Choroid plexus epithelial cell (primary cell): ENCODE measurements at places on chromosomes 3 and 15.
A peak's percentile ranks its signal among the peaks of the same experiment; 100 is the strongest.

- DNase-seq, result no peak
Observed at GRCh38 chr3:74331711-74332110, 282.7 kb downstream of the CNTN3 start.

DNA sequence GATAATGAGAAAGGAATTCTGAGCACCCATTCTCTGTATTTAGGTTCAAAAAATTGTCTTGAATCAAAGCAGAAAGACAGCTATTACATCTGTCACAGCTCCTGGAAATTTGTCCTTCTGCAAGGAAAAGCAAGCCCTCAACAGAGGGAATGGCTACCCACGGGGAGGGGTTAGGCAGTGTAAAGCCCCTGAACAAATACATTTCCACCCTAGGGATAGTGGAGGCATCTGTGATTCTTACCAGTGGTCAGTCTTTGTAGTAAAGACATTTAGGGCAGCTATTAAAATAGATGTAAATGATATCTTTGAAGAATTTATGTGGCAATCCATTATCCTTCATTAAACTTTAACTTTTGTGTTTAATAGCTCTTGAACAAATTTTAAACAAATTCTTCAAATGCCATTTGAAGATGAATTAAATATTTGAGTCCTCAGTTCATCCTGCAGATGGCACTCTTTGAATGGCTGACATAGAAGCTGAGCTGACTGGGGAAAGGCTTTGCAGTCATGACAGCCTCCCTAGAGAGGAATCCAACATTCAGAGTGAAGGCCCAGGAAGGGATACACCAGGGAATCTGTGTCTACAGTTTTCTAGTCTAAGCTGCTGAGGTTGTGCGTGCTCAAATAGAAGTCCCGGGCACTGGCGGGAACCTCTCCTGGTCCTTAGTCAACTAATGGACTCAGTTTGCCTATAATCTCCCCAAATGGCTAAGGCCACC, 359.7 kb upstream of the ROPN1 start:
- peak; percentile 86 for DNase-seq

GRCh38 chr15:101067660-101068522, 148.7 kb downstream of the LRRK1 start:
- DNase-seq, result no peak

DNA sequence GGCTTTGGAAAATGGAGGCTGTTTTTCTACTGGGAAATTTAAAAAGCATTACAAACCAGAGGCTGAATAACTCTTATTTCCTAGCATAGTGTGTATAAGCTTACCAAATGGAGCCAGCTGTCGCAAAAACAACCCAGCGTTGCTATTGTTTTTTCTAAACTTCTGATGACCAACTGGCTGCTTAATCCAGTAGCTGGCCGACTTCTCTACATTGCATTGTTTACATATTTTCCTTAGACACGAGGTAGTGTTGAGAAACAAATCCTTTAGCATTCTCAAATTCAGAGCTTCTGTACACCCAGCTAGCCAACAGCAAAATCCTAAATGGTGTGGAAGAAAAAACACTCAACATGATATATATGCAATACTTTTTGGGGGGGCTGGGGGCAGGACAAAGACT, 161.0 kb upstream of the ADAMTS9 start:
- peak; percentile 85 for DNase-seq

GRCh38 chr15:89502867-89503595, 6.6 kb upstream of the RHCG start:
- DNase-seq, result no peak

GRCh38 chr15:64426845-64427465, 33.4 kb upstream of the ZNF609 start:
- peak; percentile 69 for DNase-seq

DNA sequence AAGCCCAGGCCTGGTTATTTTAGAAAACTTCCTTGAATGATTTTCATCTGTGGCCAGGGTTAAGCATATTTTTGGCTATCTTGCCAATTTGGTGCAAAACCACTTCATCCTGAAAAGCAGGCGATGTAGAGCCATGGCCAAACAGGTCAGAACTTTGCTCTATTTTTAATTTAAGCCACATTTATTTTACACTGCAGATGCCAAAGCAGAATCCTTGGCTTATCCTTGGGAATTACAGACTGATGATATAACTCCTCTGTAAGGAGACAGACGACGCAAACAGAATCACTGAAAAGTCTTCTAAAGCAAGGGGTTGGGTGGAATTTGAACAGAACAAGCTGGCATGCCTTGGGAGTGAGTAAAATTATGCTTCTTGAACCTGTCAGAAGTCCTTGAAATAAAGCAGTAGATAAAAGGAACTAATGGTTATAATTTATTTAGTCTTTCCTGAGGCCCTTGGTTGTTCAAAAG, 121.9 kb downstream of the CHST2 start:
- DNase-seq, result no peak

DNA sequence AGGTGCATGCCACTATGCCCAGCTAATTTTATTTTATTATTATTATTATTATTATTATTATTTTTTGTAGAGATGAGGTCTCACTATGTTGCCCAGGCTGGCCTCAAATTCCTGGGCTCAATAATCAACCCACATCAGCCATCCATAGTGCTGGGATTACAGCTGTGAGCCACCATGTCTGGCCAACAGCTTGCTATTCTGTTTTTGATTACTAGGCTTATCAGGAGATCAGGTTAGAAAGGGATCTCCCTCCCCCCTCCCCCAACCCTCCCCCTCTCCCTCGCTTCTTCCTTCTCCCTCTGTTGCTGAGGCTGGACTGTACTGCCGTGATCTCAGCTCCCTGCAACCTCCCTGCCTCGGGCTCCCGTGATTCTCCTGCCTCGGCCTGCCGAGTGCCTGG, 8.6 kb downstream of the CLN6 start:
- DNase-seq, result no peak

DNA sequence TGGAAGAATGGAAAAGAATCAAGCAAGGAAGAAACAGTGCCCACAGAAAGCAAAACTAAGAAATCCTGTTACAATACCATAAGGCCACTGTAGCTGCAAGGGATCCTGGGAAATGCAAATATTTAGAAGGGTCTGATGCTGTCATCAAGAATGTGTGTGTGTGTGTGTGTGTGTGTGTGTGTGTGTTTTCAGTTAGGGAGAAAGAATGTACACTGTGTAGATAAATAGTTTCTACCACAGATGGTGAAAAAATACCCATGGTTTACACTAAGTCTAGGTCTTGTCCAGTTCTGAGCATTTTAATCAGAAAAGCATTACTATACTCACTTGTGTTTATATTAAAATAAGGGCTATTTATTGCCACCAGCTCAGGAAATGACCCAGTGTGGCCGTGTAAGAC, 355.0 kb downstream of the RBMS3 start:
- no peak for DNase-seq

- DNase-seq, result peak; percentile 8
Observed at GRCh38 chr3:132380920-132381319, 36.4 kb upstream of the DNAJC13 start.

DNA sequence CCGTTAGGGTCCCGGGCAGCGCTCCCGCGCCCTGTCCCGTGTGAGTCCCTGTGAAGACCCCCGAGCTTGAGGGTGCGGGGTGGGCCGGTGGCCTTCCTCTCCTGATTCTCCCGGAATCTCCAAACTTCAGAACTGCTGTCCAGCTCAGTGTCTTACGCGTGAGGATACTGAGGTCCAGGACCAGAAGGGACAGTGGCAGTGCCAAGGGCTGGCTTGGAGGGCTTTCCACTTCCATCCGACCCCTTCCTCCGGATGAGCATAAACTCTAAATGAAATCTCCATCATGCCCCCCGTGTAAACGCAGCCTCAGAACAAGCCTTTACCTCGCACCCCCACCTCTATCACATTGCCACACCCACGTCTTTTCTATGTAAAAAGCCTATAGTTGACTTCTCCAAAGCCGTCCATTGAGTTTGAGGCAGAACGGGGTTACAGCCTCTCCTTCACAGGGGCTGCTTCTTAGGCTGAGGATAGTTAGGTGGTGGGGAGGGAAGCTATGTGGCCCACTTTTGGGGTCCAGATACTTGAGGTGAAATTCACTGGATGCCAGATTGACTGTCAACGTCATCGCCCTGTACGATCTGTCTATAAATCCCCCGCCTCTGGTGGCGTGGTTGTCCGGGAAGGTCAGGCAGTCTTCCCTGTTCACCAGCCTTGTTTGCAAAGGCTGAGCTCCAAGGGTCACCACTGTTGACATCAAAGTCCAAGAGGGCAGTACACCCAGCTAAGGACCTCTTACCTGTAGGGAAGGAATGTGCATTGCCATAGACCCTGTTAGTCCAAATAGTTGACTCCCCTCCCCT, 1.1 kb downstream of the EDEM1 start:
- DNase-seq, result peak; percentile 52

DNA sequence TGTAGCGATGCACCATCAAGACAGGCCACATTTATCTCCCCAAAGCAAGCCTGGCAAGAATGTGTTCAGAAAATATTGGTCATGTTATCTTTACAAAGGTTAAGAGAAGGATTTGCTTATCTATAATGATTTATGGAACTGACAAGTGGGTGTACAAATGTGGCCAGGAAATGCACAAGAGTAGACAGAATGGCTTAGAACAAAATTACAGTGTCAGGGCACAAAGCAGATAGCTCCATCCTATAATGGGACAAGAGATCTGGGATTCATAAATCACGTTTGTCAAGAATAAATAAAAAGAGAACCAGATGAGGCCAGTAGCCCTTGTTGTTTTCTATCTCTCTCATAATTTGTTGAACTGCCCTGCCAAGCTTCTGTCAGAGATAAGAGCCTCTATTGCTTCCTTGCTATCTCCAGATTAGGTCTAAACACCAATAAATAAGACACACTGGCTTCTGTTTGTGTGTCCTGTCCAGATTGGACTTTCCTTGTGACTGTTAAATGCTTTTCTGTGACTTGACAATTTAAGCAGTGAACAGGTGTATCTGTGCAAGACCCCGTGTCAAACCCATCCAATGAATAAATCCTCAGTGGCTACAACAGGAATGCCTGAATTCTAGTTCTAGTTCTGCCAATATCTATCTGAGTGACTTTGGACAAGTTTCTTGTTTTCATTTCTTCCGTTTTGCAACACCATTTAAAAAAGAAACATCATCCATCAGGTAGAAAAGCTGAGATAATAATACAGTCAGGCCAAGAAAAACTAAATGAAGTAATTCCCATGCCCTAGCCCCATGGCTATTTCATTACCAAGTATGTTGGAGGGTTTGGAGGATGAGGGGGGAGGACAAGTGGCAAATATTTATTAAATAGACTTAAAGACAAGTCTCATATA, 157.2 kb downstream of the DCLK3 start:
- no peak for DNase-seq

GRCh38 chr3:177340243-177340830, 143.1 kb upstream of the TBL1XR1 start:
- DNase-seq, result no peak

GRCh38 chr3:27679691-27680090, 42.4 kb downstream of the EOMES start:
- DNase-seq, result no peak

DNA sequence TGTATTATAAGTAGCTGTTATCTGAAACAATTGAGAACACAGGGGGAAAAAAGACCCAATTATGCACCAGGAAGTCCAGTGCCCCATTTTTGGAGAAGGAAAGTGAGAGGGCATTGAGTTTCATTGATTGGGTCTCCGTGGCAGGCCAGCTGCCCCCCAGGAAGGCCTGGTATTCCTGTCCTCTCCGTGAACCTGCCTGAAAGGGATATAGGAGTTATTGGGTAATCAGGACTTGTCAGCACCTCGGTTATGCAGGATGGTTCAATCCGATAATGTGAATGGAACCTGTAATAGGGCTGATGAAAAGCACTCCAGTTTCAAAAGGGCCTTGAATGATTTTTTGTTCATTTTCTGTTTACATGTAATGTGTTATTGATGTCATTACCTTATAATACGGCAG, 122.0 kb upstream of the RARB start:
- peak; percentile 60 for DNase-seq

- DNase-seq, result no peak
Observed at GRCh38 chr15:80201256-80202015, 48.6 kb downstream of the FAH start.

GRCh38 chr15:80749589-80749988, 29.6 kb upstream of the CEMIP start:
- DNase-seq, result no peak

GRCh38 chr3:5292512-5292911, 105.0 kb downstream of the EDEM1 start:
- DNase-seq, result no peak

- no peak for DNase-seq
Observed at GRCh38 chr3:134753999-134754742, 40.9 kb upstream of the EPHB1 start.

- no peak for DNase-seq
Observed at GRCh38 chr3:114538211-114538610, 244.4 kb downstream of the TIGIT start.

- DNase-seq, result peak; percentile 65
Observed at GRCh38 chr15:95162069-95162468, 930.7 kb downstream of the MCTP2 start.

GRCh38 chr15:31384568-31384967, 57.9 kb downstream of the KLF13 start:
- DNase-seq, result no peak

DNA sequence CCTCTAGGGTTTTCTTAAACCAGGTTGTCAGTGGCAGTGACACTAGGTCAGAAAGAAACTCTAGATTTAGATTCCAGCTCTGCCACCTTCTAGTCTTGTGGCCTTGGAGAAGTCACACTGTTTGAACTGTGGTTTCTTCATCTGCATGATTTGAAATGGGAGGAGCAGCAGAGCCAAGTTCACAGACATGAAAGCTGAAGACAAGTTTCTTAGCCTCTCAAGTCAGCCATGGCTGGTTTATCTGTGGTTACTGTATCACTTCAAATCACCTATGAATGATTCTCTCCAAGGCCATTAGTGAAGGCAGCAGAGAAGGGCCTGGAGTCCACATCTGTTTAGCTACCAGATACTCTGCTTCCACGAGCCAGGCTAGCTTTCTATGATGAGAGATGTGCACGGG, 15.6 kb downstream of the CLEC3B start:
- DNase-seq, result no peak

DNA sequence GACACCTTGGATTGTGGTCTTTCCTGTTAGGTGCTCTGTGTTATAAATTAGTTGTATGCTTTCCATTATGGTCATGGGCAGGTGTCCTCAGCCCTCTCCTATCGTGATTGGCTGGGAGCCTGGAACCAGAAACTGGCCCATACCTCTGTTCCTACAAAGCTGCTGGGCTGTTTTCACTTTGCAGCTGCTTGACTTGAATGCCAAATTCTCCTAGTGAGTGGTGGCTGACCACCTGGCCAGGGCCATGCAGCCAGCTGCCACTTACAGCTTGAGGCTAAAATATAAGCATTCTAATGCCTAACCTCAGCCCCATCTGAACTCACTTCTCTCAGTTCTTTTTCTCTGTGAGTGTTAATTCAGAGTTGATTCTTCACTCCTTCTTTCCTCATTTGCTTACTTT, 239.3 kb upstream of the GBE1 start:
- DNase-seq, result no peak

DNA sequence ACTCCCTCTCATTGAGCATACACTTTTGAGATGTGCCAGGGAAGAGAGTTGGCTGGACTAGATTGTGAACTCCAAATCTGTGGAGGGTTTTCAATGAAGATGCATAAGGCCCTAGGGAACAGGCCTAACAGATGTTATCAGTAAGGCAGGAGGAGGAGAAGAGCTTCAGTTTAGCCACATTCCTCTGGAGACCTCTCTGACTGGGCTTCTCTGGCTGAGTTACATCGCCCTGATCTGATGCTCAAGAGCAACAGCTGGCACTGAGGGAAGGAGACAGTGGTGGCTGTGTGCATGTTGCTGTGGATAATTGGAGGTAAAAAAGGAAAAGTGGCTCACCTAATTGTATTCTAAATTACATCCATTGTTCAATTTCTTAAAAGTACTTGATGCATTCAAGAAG, 206.4 kb upstream of the CFAP20DC start:
- DNase-seq, result no peak

- DNase-seq, result peak; percentile 68
Observed at GRCh38 chr3:132006605-132007204, 28.1 kb downstream of the CPNE4 start.
